ENCODE measurements at places on chromosomes 3 and 15. TPM values are rescaled to one million over a fixed set of nuclear protein-coding genes. Genes with fewer than 3 reads are reported as not detected.

DNA sequence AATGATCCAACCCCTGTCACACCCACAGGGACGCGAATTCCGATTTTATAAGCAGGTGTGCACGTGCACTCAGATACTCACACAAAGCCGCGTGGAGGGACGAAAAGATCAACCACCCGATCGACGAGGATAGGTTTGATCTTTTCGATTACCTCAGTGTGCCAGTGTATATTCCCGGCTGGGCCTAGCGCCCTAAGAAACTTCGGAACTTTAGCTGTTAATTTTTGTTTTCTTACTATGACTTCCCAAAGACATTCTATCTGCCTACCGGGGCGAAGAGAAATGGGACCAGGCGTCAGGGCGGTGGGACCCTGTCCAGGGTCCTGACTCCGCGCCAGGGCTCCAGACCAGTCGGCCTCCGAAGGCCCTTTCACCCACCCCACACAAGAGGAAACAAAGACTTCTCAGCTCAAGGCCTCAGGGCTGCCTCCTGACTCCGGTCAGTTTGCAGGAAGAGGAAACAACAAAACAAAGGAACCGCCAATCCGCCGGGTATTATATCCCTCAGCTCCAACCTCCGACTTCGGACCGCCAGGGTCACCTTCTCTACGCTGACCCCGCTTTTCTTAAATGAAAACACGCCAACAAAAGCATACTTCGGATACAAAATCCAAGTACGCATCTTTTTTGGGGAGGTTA lies 6.8 kb downstream of the ONECUT1 start:
- no peak overlapping the region for H3K4me3 ChIP-seq
- peak; percentile 68 for DNase-seq
- H3K27me3 ChIP-seq: peaks cover 73% of the 10 kb centered on the region
- no peak overlapping the region for H3K27ac ChIP-seq

DNA sequence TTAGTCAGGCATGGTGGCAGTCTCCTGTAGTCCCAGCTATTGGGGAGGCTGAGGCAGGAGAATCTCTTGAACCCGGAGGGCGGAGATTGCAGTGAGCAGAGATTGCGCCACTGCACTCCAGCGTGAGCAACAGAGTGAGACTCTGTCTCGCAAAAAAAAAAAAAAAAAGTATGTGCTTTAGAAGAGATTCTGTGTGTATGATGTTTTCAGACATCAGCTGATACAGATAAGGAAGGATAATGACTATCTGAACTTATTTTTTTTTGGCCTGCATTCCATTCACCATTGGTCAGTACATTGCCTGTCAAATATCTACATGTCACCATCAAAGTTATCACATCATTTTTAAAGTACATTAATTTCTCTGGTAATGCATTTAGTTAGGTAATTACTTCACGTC lies 17.4 kb downstream of the C3orf38 start:
- H3K27me3 ChIP-seq: no peaks in the 10 kb centered on the region
- no peak overlapping the region for H3K4me3 ChIP-seq
- no peaks in the 10 kb centered on the region for H3K4me1 ChIP-seq
- DNase-seq: no peak
- H3K27ac ChIP-seq: no peak overlapping the region
- H3K36me3 ChIP-seq: no peaks in the 10 kb centered on the region

GRCh38 chr3:25728101-25728500 lies 55.1 kb downstream of the NGLY1 start:
- H3K27me3 ChIP-seq: no peaks in the 10 kb centered on the region
- H3K36me3 ChIP-seq: no peaks in the 10 kb centered on the region
- H3K27ac ChIP-seq: no peak overlapping the region
- no peak overlapping the region for H3K4me3 ChIP-seq
- no peak for DNase-seq

DNA sequence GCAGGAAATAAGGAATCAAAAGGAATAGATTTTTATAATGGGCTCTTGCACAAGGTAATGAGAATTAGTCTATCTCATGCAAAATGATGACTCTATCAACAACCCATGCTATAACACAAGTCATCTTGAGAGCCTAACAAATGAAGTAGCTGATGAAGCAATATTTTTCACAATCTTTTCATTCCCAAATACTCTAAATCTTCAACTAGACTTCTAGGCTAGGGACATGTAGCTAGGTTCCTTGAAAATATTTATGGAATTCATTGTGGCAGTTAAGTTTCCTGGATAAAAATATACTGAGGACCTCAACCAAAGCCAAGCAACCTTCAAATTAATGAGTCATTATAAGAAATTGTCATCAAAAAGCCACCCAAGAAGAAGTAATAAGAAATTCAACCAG lies 55.4 kb downstream of the DCBLD2 start:
- H3K27ac ChIP-seq: no peak overlapping the region
- no peak overlapping the region for H3K4me3 ChIP-seq
- H3K4me1 ChIP-seq: no peaks in the 10 kb centered on the region
- no peak for DNase-seq

DNA sequence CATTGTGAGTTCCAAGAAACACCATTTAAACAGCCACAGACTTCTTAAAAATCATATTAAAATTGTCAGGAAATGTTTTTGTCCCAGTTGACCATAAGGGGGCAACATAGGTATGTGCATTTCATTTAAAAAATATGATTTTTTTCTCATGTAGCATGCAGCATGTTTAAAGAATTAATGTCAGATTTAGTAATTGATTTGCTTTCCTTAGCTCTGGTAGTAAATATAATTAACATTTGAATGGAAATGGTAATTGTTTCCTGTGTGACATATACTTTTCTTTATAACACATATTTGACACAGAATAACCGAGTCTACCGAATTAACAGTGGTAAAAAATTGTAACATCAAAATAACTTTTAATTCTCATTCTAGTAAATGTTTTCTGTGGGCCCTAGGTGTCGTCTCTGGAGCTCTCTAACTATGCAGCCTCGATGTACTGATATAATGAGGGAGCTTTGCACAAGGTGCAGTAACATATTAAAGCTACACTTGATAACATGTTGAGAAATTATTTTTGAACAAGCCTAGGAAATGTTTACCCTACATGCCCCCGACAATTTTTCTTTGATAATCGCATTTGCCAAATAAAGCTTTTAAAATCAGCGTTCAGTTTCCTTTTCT lies 34.9 kb downstream of the NXPE3 start:
- peaks cover 22% of the 10 kb centered on the region for H3K4me1 ChIP-seq
- H3K4me3 ChIP-seq: no peak overlapping the region
- peak overlapping the region; percentile 38 for H3K27ac ChIP-seq
- no peaks in the 10 kb centered on the region for H3K27me3 ChIP-seq
- peak; percentile 50 for DNase-seq
- H3K36me3 ChIP-seq: no peaks in the 10 kb centered on the region

GRCh38 chr3:100402256-100402655 lies 917 bp downstream of the LNP1 start:
- no peaks in the 10 kb centered on the region for H3K27me3 ChIP-seq
- peak overlapping the region; percentile 94 for H3K27ac ChIP-seq
- H3K4me1 ChIP-seq: peaks cover 12% of the 10 kb centered on the region
- peak overlapping the region; percentile 47 for H3K4me3 ChIP-seq
- H3K36me3 ChIP-seq: no peaks in the 10 kb centered on the region

DNA sequence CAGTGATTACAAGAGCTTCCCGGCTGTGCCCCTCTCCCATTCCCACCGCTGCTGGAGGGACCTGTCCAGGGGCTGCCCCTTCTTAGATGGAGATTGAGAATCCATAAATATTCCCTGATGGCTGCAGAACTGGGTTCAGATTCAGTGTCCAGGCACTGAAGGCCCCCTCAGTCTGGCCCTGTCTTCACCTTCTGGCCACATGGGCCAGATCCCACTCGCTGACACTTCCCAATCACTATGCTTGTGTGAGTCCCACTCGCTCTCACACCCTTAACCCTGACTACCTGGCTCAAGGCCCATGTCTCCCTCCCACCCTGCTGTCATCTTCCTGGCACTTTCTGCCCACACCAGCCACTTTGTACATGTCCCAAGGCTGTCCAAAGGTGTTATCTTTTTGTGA lies 15.5 kb upstream of the MRPS22 start:
- no peak for DNase-seq
- peaks cover 28% of the 10 kb centered on the region for H3K27me3 ChIP-seq
- no peak overlapping the region for H3K27ac ChIP-seq
- no peaks in the 10 kb centered on the region for H3K36me3 ChIP-seq

LHFPL4 gene
- not detected for total RNA-seq

SAXO2 gene
- 0.64 TPM for total RNA-seq

EXD1 gene
- not detected for total RNA-seq

LIPH gene
- total RNA-seq: 442 TPM
